Foreskin keratinocyte (primary cell): ENCODE measurements at places on chromosomes 3 and 15.

DNA sequence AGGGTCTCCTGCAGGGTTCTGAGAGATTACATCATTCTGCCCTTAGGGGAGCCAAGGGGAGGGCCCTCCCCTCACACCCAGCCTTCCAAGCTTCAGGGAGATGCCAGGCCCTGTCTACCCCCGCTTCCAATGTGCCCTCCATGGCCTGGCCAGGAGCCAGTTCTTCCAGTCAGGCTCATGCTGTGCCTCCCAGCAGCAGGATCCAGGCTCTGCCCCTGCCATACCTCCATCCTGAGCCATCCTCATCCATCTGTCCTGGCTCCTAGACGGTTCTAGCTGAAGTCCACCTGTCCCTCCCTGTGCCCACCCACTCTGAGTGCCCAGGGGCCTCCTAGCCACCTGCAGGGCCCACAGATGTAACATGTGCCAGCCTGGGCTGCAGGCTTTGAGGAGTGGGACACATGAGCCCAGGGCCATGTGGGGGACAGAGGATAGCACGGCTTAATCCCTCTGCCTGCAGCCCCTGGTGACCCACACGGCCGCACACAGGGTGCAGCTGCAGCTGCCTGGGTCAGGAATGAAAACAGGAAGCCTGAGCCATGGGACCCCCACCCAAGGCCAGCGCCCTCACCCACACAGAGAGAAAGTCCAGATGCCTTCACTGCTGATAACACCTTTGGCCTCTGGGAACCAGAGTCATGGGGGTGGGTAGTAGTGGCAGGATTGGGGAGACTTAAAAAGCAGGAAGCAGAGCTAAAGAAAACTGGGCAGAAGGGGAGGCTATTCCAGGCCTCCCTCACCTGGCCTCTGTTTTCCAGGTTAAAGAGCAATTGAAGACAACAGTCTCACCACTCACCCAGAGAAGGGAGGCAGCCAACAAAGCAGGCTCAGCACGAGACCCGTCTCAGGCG lies 11.8 kb downstream of the PLCD1 start:
- no peak for DNase-seq

DNA sequence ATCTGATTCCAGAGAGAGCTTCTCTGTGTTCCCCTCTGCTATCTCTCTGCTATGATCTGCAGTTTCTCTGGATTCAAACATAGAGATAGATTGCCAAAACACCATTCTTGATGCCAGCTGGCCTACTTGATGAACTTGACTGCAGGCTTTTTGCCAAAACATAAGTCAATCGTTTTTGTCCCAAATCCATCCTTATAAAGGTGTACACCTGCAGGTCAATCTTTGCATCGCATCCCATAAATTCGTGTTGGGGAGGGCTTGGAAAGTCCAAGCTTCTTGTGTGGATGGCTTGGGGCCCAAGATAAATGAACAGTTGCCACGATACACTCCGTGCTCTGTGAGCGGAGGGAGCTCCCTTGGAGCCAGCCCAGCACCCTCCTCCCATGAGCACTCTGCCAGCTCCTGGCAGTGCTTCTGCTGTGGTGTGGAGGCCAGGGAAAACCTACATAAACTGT lies 2.7 kb downstream of the CERS3 start:
- DNase-seq = no peak

DNA sequence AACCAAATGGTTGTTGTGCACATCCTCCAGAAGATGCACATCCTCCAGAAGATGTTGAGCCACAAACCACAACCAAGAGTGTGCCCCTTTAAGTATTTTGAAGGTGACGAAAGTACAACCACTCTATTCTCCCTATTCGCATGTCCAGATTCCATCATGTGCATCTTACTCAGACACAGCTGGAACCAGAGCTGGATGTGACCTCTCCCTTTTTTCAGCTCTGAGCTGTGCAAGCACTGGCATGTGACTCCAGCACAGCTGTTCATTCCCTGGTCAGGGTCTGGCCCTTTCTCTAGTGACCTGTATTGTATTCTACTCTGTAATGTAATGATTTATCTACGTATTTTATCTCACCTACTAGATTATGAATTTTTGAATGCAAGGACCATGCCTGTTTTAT lies 29.3 kb upstream of the DLG1 start:
- DNase-seq = no peak

GRCh38 chr3:177554895-177555759 lies 357.8 kb upstream of the TBL1XR1 start:
- DNase-seq = peak; percentile 53

DNA sequence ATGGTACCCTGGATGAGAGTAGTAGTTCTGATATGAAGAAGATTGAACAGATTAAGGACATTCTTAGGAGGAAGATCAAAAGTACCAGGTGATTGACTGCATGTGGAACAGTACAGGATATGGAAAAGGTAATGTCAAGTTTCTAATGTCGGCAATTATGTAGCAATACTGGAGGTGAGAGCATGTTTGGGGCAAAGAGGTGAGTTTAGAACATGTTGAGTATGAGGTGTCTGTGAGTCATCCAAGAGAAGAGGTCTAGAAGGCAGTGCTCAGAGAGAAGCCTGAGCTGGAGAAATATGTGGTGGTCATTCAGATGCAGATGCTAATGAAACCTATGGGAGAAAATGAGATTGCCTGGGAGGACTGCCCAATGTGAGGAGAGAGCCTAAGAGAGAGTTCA lies 305.6 kb downstream of the ZBTB20 start:
- peak; percentile 85 for DNase-seq

GRCh38 chr3:28008235-28008634 lies 233.2 kb upstream of the CMC1 start:
- DNase-seq = no peak

DNA sequence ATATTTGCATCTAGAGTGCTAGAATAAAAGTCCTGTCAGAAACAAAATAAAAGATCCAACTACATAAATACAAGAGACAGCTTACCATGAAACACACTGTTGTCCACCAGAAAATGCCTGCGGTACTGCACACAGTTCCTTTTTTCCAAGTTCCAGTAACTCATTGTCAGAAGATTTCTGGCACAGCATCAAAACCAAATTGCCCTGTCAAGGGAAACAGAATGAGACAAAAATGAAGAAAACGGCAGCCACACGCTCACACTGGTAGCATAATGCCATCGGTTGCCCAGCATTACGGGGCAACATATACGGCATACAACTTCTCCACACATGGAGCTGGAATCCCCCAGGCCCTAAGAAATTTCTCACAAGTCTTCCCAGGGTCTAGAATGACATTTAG lies 40.8 kb downstream of the PLCH1 start:
- DNase-seq = no peak

GRCh38 chr3:156620260-156620659 lies 54.1 kb upstream of the TIPARP start:
- peak; percentile 86 for DNase-seq

- DNase-seq = no peak
These were observed 26.2 kb upstream of the TFG start for GRCh38 chr3:100682854-100683760.
